ENCODE measurements at places on chromosomes 5 and 9.

GRCh38 chr9:133477992-133478850, 678 bp downstream of the SLC2A6 start:
- no peak for DNase-seq

DNA sequence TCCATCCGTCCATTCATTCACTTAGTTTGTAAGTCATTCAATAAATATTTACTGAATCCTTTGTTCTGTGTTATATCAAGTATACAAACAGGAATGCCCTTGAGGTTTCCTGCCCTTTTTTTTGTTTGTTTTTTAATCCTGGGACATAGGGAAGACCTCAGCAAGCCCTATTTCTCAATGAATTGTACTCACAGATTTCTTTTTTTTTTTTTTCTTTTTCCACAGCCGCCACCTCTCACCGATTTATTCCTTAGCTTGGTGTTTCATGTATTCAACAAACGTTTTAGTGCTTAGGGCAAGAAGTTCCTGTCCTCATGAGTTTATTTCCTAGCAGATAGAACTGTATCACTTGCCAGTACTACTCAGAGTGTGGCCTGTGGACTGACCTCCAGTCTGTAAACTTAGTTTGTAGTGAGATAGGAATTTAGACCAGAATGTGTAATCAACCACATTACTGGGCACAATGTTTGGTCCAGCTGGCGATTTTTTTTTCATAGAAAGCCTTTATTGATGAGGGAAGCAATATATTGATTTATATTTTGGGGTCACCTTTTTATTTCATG, 35.4 kb upstream of the C5orf47 start:
- DNase-seq: no peak

GRCh38 chr5:74146796-74147195, 493.7 kb downstream of the ENC1 start:
- no peak for DNase-seq

DNA sequence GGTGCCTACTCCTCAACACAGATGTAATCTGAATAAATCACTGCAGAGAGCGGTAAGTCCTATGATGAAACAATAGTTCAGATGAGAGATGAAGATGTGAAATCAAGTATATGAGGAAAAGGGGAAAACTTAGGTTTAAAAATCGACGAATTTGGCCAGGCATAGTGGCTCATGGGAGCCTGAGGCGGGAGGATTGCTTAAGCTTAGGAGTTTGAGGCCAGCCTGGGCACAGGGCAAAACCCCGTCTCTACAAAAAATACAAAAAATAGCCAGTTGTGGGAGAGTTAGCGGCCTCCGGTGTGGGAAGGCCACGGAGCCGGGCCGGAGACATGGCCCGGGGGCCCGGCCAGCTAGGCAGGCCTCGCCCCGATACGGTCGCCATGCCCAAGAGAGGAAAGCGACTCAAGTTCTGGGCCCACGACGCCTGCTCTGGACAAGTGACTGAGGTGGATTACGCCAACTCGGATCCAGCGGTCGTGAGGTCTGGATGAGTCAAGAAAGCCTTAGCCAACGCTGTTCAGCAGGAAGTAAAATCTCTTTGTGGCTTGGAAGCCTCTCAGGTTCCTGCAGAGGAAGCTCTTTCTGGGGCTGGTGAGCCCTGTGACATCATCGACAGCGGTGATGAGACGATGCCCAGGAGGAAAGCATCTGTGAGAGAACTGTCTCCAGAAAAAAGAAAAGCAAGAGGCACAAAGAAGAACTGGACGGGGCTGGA, 62.8 kb upstream of the SUB1 start:
- no peak for DNase-seq

DNA sequence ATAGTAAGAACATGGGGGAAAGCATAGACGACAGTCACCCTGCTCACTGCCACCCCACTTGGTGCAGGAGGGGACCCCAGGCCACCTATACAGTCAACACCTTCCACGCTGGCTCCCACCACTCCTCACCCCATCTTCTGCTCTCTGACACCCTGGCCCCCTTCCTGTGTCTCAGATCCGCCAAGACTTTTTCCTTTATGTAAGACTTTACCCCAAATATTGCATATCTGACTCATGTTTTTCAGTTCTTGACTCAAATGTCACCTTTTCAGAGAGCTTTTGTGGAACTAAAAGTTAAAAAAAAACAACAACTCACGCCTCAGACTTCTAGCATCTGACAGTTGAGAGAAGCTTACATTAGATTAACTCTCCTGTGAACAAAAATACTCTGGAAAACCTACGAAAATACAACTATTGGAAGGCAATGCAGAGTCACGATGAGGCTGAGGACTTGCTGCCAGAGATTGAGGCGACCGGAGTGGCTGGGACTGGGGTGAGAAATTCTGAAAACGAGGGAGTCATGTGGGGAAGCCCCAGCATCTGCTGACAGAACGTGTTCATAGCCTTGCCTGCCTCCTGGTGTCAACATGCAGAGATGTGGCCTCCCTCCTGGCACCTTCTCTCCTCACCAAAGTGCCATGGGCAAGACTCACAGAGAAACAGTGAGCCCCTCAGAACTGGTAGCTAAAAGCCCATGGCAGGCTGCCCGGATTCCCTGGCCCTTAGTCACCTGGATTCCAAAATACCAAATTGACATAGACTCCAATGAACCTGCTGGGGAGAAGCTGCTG, 22.4 kb upstream of the FCN2 start:
- no peak for DNase-seq

DNA sequence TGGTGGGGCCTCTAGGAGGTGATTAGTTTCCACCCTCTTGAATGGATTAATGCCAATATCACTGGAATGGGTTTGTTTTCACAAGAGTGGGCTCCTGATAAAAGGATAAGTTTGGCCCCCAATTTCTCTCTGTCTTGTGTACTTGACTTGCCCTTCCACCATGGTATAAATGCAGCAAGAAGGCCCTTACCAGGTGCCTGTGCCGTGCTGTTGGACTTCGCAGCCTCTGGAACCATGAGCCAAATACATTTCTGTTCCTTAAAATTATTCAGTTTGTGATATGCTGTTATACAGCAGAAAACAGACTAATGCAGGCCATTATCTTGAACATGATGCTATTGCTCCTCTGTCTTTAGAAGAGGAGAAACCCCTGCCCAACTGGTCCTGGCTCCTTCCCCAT, 17.8 kb upstream of the BRD3 start:
- DNase-seq: no peak

- no peak for DNase-seq
These were observed 19.1 kb downstream of the FAM81B start for GRCh38 chr5:95410279-95410678.

DNA sequence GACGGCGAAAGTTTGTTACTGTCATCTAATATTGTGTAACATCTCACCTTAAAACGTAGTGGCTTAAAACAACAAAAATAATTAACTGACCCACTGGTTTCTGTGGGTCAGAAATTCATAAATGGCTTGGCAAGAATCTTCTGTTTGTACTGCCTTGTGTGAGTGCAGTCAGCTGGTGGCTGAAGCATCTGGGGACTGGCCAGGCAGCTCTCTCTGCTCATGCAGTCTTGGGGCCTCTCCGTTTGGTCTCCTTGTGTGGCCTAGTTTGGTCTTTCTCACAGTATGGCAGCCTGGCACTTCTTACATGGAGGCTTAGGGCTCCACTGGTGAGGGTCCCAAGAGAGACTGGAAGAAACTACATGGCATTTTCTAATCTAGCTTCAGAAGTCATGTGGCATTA, 49.0 kb upstream of the CTXN3 start:
- DNase-seq: no peak

DNA sequence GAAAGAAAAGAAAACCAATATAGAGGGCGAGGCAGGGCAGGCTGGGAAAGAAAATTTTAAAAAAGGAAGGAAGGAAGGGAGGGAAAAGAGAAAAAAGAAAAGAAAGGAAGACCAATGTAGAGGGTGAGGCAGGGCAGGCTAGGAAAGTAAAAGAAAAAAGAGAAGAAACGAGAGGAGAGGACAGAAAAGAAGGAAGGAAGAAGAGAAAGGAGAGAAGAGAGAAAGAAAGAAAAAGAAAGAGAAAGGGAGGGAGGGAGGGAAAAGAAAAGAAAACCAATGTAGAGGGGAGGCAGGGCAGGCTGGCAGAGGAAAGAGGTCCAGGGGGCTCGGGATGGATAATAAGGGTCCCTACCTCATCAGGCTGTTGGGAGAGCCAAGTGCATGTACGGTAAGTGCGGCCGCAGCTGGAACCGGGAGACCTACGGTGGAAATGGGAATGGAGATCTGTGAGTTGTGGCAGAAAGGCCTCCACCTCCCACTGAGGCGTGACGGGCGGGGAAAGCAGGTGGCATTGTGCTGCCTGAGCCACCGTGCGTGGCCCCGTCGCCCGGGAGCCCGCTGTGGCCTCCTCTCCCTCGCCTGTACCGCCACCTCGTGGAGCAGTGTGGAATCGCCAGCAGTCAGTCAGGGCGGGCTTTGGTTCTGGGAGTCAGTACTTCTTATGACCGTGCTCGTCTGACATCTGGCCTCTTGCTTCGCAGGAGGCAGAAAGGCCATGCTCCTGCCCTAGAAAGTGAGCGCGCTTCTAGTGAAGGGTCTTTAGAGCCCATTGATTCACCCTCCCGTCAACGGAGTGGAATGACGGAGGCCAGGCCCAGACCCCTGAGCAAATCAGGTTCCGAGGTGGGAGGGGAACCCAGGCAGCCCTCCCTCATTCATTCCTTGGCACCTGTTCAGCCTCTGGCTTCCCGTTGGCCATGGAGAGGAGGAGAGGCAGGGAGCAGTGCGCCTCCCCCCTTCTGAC, 10.4 kb upstream of the NHP2 start:
- peak; percentile 87 for DNase-seq

GRCh38 chr9:96158909-96159575, 142.9 kb downstream of the HSD17B3 start:
- no peak for DNase-seq

- no peak for DNase-seq
These were observed 20.0 kb downstream of the ACTL7B start for GRCh38 chr9:108835831-108836230.

DNA sequence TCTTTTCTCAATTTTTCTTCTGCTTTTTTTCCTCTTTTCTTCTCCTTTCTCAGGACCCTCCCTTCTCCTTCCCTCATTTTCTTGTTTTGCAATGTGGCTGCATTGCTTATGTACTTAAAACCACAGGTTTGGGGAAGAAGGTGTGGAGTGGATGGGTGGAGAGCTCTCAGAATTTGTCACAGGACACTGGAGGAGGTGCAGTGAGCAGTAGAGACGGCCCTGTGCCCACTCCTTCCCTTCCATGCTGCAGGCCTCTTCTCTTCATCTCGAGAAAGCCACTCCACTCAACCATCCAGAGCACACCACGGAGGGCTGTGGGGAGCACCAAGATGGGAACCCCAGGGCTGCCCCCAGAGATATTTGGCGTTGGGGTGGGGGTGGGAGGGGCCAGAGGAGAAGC, 92.3 kb downstream of the FSTL4 start:
- DNase-seq: no peak

DNA sequence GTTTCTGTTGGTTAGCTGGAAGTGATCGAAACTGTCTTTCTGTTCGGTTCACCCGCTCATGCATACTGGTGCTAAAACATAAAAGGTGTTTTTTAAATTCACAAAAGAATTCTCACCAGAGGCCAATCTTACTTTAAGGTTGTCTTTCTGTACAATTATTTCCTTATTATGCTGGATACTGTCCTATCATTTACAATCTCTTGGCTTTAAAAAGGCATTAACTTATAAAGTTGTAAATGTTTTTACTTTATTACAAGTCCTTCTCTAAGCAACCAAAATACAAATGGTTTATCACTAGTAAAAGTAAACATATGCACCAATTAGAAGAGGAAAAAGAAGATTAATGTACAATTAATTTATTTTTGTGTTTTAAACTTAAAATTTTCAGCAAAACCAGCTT, 10.7 kb downstream of the CARNMT1 start:
- DNase-seq: no peak

- DNase-seq: peak; percentile 25
These were observed at the start of gene ABL1 for GRCh38 chr9:130834371-130835336. Gene ABL1 (plus strand): TSS chr9:130835254. CDS start chr9:130835447, 193 bp downstream.

DNA sequence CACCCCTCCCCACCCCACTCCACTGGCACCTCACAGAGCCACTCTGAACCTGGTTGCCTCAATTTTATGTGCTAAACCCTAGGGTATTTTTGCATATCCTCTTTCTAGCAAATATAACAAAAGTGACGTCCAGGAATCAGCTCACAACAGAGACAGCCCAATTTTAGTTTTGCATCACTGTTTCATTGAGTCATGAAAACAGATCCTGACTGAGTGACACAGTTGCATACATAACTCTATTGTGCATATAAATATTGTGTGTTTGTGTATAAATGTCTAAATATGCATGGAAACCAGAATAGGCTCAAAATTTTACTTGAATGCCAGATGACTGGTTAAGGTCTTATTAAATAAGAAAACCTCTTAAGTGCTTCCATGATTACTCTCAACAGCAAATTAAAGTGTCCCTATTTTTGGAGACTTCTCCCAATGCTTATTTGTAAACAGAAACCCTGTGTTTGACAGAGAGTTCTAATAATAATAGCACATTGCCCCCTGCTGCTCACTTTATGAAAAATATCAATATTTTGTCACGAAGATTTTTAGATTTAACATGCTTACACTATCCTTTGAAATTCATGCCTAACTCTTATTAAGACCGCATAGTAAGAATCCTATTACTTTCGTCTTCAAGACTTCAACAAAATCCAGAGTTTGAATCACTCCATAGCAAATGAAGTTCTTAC, 75.5 kb upstream of the PRRC1 start:
- no peak for DNase-seq

DNA sequence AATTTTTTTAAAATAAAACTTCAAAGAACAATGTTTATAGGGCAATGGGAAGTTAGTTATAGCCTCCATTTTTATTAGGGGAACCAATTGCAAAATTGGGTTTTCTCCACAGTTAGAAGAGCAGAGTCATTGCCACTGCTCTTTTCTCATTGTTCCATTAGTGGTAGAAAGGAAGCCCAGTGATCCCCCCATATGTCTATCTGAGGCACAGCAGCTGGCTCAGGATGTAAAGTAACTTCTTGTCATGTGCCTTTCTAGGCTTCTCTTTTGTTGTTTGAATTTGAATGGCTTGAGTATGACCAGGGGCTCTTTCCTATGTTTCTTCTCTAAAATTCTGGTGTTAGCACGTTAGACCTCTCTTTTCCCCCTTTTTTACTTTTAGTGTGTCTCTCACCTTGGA, 61.2 kb downstream of the UBAP1 start:
- no peak for DNase-seq
